ENCODE measurements at places on chromosomes 11 and 22. TPM values are rescaled to one million over a fixed set of nuclear protein-coding genes. Genes with fewer than 3 reads are reported as not detected.

The OR9I1 gene
- total RNA-seq = not detected

The DEPDC7 gene
- total RNA-seq = 13.8 TPM

GRCh38 chr22:46178755-46179505 lies 28.6 kb downstream of the PPARA start:
- no peak for DNase-seq

The PAX6 gene
- total RNA-seq = 0.14 TPM

DNA sequence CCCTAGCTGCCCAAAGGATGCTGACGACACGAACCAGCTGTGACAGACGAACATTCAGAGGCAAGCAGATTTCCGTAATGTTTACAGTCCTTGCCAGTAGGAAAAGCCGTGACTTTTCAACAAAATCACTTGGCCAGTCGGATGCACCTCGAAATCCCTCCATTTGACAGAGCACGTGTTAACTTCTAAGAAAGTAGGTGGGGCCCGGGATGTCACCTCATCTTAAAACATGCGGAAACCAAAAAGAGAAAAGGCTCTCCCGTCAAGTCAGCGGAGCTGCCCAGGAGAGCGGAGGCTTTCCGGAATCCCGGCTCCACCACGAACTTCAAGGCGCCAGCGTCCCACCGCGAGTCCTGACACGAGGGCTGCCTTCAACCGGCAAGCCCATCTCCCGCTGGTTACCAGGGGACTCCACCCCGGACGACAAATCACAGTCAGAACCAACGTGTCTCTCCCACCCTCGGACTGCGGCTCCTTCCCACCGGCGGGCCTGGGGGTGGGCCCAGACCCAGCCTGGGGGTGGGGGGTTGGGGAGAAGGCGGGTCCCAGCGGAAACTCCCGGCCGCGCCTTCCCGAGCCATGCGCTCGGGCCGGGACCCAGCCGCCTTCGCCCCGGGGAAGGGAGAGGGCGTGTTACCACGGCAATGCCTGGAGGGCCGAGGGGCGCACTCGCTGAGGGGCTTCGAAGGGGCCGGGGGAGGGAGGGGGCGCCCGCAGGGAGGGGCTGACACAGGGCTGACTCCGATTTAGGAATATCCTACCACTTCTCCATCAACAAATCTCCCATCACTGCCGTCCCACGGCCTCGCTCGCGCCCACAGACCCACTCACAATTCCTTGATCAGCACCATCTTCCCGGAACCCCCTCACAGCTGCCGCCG lies 475 bp downstream of the PITPNB start:
- peak; percentile 16 for DNase-seq

DNA sequence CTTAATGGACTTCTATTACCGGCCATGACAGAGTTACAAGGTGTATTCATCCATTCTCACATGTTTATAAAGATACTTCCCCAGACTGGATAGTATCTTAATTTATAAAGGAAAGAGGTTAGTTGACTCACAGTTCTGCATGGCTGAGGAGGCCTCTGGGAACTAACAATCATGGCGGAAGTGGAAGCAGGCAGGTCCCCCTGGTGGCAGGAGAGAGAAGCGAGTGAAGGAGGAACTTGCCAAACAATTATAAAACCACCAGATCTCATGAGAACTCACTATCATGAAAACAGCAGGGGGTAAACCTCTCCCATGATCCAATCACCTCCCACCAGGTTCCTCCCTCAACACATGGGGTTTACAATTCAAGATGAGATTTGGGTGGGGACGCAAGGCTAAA lies 170.0 kb upstream of the PDGFD start:
- no peak for DNase-seq

DNA sequence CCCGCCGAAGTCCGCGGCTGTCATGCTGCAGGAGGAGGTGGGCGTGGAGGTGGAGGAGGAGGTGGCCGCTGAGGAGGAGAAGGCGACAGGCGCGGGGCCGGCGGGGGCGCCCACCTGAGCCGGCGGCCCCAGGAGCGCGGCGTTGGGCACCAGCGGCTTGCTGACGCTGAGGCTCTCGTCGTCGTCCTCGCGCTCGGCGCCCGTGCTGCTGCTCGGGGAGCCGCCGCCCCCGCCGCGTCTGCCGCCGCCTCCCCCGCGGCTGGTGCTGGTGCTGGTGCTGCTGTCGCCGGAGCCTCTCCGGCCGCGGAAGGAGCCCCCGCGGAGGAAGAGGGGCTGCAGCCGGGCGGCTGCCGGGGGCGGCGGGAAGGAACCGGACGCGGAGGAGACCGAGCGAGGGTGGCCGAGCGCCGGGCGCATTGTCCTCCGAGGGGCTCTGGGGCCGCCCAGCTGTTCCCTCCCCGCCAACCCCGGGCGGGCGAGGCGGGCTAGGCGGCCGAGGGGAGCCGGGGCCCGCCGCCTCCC lies 388 bp downstream of the TMEM121B start:
- DNase-seq = no peak

The IGSF22 gene
- not detected for total RNA-seq

GRCh38 chr11:64529559-64530520 lies 61.2 kb upstream of the SLC22A12 start:
- no peak for DNase-seq

DNA sequence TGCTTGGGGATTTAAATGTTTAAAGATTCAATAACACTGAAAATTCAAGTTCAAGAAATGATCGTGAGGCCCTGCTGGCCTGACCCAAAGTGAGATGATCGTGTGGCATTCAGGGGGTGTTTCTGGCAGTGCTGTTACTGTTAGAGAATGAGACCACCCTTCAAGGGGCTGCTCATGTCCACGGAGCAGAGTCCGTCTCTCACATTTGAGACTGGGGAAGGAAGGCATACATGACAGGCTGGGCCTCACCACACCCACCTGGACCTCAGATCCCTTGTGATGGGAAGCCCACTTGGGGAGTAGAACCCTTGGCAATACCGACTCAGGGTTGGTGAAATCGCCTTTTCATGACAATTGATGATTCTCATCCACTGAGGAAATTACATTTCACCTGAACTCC lies 16.1 kb upstream of the NRIP3 start:
- DNase-seq = no peak

The UPB1 gene
- not detected for total RNA-seq

GRCh38 chr11:33624083-33624482 lies 76.5 kb downstream of the C11orf91 start:
- no peak for DNase-seq

- DNase-seq = no peak
These were observed 46.6 kb downstream of the KCNC1 start for GRCh38 chr11:17781221-17781620.

DNA sequence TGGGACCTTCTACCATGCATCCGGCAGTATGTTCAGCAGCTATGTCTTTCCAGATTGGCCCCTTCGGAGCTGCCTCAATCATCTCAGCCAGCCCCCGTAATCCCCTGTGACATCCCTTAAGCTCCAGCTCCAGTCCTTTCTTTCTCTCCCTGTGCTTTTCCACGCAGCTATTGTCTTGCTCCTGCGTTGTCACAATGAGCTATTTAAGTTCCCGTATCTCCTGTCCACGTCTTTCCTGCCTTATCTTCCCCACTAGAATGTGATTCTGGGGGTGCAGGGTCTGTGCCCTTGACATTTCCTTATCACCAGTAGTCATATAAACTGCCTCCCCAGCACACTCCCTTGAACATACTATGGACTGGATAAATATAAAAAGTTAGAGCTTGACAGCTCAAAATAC lies 5.1 kb upstream of the ETS1 start:
- DNase-seq = no peak

- peak; percentile 67 for DNase-seq
These were observed 13.2 kb upstream of the OR4C12 start for GRCh38 chr11:49995565-49995964.

The KIAA1671 gene
- 6.1 TPM for total RNA-seq

The BACE1 gene
- 12.3 TPM for total RNA-seq

DNA sequence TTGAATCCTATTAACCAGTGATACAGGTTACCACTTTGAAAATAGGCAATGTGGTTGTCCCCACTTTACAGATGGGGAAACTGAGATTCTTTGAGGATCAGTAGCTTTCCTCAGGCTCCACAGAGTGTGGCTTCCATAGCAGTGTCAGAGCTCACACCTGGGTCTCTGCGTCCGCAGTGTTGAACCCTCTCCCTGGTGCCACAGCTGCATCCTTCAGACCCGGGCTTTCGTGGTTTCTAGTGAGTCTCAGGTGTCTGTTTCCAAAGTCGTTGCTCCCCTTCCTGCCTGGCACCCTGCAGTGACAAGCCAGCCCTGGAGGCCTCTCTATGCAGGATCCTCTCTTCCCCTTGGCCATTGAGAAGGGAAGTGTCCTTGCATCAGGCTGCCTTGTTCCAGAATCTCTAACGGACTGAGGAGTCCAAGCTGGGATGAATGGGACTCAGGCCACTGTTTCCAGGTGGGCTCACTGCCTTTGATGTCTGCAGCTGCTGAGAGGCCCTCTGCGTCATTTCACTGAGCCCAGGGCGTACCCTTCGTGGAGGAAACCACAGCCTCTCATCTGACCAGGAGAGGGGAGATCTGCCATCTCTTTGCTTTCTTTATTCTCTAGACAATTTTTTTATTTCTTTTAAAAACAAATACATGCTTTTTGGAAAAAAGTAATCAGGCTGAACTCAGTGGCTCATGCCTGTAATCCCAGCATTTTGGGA lies 48.4 kb upstream of the MICAL2 start:
- DNase-seq = no peak

- DNase-seq = no peak
These were observed 22.0 kb upstream of the P2RY6 start for GRCh38 chr11:73249853-73250783.

- no peak for DNase-seq
These were observed 52.3 kb upstream of the SERPIND1 start for GRCh38 chr22:20721409-20722218.

DNA sequence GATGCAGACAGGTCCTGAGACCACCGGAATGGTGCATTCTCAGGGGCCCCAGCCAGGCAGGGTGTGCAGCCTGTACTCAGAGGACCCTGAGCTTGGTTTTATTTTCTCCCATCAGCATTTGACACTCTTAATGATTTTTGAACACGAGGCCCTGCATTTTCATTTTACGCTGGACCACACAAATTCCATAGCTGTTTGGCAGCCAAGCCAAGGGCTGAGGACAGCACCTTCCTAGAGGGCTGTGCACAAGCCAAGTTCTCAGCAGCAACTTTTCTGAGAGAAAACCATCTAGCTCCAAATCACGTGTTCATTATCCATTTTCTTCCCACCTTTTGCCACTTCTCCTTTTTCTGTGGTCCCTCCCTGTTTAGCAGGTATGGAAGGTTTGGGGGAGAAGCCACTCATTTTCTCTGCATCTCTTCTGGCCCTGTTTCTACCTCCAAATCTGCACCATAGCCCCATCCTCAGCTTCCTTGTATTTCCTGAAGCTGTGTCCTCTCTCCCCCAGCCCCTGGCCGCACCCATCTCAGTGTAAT lies 60.4 kb downstream of the TRAF6 start:
- DNase-seq = no peak

The CBX6 gene
- total RNA-seq = 20.9 TPM

DNA sequence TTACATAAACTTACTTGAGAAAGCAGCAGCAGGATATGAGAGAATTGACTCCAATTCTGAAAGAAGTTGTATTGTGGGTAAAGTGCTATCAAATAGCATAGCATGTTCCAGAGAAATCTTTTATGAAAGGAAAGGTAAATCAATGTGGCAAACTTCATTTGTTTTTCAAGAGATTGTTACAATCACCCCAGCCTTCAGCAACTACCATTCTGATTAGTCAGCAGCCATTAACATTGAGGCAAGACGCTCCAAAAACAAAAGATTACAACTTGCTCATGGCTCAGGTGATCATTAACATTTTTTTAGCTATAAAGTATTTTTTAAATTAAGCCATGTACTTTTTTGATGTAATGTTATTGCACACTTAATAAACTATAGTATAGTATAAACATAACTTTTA lies 357.2 kb downstream of the TMEM135 start:
- DNase-seq = no peak

DNA sequence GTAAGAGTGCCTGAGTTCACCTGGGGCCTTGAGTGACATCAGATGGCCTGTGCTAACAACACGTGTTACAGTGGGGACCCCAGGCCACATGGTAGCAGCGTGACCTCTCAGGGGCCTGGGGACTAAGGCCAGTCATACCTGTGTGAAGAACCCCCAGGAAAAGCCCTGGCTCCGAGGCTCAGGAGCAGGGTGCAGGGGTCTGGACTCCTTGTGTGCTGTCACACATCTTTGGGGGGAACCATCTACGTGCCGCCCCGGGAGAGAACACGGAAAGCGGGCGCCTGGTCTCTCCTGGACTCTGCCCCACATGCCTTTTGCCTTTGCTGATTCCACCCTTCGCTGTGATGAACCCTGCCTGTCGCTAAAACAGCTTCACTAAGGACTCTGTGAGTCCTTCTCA lies 48.7 kb downstream of the SHANK2 start:
- DNase-seq = no peak

- DNase-seq = no peak
These were observed 1150.6 kb downstream of the DLG2 start for GRCh38 chr11:84476581-84476980.

The PKP3 gene
- 44.0 TPM for total RNA-seq

The CD82 gene
- 40.3 TPM for total RNA-seq

The GRIK4 gene
- total RNA-seq = not detected

DNA sequence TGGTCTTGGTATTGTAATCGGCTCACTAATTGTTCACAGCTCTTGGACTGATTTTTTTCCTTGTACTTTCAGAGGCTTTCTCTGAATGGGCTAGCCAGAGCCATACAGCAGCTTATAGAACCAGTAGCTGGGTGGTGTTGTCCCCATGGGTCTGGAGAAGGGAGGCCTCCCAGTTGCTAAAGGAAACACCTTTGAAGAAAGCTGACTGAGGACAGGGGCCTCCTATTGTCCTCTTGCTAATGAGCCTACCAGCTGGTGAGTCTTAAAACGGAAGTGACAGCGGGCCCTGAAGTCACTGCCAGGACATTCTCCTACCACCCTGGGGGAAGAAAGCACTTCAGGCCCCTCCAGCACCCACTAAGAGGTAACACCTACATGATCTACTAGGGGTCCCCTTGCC lies 9.9 kb downstream of the FADS3 start:
- no peak for DNase-seq

DNA sequence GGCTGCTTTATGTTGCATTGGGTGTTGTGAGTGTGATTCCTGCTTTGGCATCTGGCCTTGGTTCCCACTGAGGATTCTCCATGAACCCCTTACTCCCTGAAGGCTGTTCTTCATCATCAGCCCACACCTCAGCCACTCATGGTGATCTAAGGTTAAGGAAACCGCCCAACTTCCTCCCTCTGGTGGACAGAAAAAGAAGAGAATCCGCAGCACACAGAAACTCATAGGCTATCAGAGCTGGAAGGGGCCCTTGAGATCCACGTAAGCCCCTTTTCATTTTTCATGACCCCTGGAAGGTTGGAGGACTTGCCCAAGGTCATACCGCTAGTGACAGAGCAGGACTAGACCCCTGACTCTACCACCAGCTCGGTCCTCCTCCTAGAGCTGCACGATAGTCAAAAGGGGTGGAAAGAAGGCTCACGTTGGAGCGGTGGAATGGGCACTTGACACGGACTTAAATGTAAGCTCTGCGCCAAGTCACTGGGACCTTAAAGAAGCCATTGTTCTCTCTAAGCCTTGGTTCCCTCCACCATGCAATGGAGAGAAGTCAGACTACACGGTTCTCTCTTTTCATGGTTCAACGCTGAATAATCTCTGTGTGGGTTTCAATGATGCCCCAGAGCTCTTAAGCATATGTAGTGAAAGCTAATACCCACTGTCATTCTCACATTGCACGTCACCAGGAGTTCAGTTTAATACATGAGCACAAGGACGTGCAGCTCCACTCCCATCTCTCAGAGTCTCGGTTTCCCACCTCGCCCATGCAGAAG lies 83.6 kb upstream of the CRTAM start:
- no peak for DNase-seq

The KRTAP5-2 gene
- total RNA-seq = not detected
